ENCODE measurements at places on chromosomes 7 and 10.
A peak's percentile ranks its signal among the peaks of the same experiment; 100 is the strongest.

DNA sequence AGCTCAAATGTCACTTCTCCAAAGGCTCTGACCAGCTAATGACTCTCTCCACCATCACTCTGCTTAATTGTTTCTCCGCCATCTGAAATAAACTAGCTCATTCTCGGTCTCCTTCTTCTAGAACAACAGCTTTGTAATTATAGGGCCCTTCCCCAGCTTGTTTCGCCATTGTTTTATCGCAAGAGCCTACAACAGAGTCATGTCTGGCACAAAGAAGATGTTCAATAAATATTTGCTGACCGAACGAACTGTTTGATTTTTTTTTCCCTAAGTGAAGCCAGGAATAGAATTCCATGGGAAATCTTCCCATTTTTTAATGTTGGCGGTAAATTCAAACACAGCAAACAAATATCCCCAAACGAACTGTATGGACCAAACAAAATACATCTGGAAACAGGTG, 63.8 kb upstream of the NMT2 start:
- no peak for DNase-seq

DNA sequence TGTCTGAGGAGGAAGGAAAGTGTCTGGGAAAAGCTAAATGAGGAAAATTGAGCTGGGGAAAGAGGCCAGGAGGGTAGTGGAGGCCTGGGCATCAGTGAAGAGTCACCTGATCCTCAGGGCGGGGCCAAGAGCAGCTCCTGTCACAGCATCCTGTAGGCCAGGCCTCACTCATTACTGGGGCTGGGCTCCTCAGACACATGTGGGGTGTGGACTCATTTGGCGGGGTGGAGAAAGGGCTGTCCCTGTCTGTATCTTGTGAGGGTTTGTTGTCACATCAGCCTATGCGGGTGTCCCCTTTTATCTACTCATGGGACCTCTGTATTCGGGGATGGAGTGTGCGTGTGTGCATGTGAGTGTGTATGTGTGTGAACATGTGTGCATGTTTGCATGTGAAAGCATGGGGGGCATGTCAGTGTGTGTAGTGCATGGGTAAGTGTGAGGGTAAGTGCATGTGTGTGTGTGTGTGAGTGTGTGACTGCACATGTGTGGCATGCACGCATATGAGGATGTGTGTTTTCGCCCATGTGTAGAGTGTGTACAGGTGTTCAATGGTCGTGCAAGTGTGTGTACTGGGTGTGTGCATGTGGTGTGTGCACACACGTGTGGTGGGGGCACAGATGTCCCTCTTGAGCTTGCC, 67.8 kb downstream of the RAMP3 start:
- no peak for DNase-seq

DNA sequence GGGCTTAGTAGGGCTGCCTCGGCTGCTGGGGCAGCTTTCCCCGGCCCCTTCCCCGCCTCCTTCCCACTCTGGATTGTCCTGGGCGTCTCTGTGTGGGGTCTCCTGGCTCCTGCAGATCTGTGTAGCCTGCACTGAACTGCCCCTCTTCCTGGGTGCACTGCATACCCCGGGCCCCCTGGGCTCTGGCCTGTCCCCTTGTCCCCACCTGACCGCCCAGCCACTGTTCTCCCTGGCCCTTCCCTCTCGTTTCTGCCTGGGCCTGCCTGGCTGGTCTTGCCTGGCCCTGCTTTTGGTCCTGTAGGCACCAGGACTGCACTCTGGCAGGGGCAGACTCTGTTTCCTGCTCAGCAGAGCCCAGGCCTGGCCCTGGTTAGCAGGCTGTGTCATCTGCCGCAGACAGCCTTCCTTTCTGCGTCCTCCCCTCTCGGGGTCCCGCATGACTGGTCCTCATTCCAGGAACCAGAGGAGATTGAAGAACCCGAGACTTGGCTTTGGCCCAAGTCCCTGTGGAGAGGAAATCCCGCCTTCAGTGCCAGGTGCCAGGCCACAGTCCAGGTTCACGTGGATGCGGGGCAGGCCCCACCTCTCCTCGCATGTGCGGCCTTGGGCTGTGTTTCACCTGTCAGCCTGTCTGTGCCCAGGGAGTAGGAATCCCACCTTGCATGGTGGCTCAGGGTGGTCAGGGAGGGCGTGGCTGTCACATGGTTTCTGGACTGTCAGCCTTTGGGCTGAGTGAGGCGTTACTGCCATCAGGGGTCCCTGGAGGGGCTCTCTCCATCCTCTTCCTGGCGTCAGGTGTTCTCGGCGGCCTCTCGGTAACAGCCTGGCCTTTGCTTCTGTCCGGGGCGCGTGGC, 9.2 kb downstream of the INPP5A start:
- DNase-seq = no peak

DNA sequence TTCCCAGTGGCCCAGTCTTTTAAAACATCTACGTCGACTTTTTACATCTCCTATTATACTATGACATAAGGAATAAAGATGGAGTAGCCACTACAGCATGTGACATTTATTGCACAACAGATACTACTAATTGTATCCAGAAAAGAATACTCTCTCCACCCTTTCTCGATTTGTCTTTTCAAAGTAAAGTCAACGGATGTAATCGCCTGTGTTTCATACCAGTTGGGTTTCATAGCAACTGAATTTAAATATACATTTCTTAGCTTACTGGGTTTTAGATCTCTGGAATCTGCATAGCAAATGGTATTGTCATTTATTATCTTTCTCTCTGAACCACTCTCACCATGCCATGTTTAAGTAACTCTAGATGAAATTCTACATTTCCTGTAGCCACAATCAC, 86.4 kb upstream of the TRIL start:
- DNase-seq = peak; percentile 77

DNA sequence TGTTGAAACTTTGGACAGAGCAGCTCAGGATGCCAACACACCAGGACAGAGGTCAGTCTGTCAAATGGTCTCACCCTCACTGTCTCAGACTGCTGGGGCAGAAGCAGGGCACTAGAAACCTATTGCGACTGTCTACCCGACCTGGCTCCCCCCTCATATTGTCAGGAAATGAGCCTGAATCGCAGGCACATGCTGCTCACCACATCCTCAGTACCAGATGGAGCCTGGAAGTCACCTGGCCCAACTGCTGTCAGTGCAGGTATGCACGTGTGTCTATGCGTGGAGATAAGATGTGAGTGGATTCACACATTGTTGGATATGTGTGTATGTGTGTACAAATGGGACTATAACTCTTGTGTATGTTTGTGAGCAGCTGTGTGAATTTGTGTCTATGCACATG, 3.2 kb upstream of the CDHR1 start:
- DNase-seq = no peak
